Erythroblast (primary cell): ENCODE measurements at places on chromosomes 11 and 22.

DNA sequence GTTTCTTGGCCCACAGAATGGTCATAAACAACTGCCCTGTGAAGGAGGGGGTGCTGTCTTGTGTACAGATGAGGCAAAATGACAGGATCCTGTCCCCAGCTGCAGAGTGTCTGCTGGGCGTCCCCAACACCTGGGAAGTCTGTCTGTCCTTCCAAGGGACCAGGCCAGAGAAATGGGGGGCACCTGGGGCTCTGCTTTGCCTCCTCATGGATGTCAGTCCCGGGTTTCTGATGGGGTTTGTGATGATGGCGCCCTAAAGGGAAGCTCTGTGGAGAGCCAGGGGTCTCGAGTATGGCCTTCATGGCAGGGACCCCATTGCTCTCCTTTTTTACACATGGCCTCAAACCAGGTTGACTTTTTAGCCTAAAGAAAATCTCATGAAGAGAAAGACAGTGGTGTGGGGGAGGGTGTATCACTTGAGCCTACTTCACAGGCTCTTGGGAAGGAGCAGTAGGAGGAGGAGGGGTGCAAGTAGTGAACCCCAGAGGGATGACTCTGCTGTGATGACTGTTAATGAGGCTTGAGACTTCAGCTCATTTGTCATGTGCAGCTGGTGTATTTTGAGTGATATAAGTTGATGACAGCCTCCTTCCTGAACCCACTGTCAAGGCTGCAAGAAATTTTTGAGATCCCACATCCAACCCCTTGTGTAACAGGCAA, 40.6 kb upstream of the TUB start:
- DNase-seq = no peak

GRCh38 chr11:59141673-59142460, 789 bp upstream of the FAM111A start:
- no peak for DNase-seq

GRCh38 chr22:37519268-37520195, at the start of gene CARD10:
Gene CARD10 (minus strand): TSS chr22:37519415. CDS start chr22:37519200, 215 bp downstream.
- DNase-seq = no peak

DNA sequence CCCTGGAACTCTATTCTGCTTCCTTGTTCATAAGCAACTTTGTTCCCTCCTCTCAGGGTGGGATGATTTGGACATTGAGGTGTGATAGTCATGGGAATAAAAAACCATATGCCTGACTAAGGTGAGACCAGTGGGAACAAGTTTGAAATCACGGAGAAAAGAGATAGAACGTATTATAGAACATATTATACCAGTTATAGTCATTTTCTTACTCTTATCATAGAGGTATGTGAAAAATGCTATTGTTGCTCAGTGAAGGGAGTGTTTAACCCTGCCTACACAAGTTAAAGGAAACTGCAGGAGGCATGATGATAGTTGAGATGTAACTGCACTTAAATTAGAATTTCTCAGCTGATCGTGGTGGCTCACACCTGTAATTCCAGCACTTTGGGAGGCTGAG, 15.5 kb downstream of the OR6Q1 start:
- no peak for DNase-seq

DNA sequence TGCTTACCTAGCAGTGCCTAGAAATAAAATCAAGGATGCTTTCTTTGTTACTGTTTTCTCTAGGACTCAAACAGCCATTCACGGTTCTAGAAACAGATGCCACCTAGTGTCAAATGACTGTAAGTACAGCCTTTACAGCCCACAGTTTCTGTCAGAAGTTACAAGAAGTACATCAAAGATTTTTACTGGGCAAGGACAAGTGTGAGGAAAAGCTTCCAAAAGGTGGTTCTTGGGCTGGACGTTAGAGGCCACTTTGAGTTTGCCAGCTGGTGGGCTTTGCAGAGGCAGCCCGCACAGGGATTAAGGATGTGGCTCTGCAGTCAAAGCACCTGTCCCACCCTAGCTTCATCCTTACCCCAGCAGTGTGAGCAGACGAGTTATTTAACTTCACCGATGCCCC, 6.9 kb downstream of the KMT5B start:
- DNase-seq = peak; percentile 63

DNA sequence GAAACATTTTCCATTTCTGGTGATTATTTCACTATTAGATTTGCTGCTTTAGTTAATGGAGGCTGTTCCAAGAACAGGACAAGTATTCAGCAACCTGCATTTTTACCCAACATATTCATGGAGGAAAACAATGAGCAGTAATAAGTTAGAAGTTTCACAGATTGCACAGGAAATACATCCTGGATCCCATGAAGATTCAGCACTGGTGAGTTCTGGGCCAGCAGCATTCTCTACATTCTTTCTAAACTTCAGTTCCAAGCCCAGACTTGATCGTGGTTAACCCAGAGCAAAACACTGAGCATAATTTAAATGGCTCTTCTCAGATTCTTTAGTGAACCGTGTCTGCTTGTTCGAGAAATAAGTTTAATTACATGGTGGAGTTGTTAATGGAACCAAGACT, 3.8 kb downstream of the FJX1 start:
- no peak for DNase-seq

DNA sequence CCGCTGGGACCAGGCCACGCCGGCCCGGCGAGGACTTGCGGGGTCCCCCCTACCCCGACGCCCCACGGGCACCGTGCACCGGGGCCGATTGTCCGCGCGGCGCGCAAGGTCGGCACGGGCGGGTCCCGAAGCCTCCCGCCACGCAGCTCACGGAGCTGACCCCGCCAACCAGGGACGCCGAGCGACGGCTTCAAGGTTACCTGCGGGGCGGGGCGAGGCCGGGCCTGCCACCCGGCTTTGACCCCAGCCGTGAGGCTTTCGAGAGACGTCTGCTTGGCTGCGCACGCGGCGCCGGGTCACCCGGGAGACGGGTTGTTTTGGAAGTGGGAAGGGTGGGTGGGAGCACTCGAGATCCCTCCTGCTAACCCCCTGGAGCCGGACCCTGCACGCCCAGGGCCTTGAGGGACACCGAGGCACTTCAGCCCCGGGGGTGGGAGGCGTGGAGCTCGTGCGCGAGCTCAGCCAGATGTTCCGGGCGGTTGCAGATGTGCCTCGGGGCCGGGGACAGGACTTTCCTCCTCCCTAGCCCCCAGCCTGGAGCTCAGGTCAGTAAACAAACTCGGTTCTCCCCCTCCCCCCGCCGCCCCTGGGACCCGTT, 3.2 kb upstream of the WNT11 start:
- DNase-seq = no peak

GRCh38 chr11:39804271-39804670, 1655.2 kb downstream of the LRRC4C start:
- DNase-seq = no peak

DNA sequence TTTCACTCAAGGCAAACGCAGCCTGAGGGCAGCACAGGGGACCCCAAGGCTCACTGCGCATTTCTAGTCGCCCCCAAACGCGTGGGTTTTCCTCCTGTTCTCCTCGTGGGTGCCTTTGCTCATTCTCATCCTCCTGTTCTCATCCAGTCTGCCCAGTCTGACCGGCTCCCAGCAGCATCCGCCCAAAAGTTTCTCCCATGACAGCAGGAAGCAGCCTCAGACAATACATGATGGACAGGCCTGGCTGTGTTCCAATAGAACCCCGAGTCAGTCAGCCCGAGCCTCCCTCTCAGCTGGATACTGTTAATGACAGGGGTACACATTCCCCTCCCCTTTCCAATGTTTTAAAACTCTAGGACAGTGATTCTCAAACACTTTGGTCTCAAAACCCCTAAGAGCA, 22.5 kb upstream of the KRTAP5-7 start:
- DNase-seq = no peak

DNA sequence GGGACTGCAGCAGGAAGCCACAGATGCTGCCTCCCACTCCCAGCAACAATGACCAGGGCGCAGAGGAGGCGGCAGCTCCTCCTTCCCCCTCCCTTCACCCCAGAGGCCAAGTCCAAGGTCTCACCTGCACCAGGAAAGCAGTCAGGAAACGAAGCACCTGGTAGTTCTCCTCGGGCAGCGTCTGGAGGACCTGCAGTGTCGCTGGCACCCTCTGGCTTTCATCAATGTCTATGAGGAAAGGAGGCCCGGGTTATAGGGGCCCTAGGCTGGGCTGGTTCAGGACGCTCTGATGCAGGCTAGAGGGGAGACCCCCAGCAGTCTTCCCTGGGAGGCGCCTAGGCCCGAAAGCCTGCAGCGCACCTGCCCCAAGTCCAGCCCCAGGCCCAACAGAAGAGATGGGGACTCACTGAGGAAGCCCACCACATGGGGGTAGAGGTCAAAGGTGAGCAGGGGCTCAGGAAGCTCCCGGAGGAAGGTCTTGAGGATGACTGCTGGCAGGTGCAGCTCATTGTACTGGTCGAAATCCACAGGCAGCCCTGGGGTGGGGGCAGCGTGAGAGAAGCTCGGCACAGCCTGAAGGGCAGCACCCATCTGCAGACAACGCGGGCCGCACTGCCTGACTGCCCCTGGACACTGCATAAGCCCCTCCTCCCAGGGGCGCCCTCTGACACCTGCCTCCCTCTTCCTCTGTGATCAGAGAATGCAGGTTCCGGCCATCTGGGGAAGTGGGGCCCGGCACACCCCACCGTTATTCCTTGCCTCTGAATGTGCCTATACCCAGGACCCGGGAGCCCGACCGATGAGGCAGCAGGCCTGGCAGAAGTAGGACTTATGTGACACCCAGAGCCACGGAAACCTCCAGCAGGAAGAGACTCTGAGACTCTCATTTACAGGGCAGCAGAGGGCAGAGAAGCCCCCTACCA, 20.9 kb downstream of the ARHGAP1 start:
- no peak for DNase-seq

DNA sequence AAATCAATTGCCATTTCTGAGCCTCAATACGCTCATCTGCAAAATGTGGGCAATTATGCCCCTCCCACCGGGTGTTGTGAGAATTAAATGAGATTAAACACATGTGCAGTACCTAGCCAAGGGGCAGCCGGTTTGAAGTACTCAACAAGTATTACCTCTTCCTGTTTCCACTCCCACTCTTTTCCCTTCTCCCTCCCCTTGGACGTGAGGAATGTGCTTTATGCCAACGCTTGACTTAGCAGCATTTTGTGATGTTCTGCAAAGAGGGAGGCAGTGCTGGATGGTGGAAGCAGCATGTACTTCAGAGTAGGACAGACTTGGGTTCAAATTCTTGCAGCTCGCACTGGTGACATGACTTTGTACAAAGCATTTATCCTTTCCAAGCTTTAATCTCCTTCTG, 306.0 kb downstream of the BUD13 start:
- DNase-seq = no peak

- peak; percentile 31 for DNase-seq
Observed at GRCh38 chr11:73402834-73403185, 26.6 kb downstream of the RELT start.

GRCh38 chr11:129322941-129323340, 52.7 kb upstream of the BARX2 start:
- no peak for DNase-seq

- DNase-seq = no peak
Observed at GRCh38 chr11:128693416-128693712, 508 bp upstream of the FLI1 start.

DNA sequence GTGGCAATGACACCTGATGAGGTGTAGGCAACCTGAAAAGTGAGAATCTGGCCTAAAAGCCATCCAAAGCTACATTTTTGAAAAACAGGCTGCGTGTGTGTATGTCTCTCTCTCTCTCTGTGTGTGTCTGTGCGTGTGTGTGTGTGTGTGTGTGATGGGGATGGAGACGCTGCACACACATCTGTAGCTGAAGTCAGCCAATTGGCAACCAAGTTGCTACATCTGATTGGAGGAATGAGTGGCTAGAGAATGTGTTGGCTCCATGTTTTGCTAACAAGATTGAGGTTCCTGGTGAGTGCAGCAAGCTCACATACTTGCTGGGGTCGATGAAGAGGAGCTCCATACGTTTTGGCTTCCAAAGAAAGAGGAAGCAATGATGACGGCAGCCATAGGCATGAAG, 311.4 kb upstream of the NCAM1 start:
- DNase-seq = no peak

- DNase-seq = no peak
Observed at GRCh38 chr11:75734491-75735180, 17.0 kb downstream of the MOGAT2 start.

DNA sequence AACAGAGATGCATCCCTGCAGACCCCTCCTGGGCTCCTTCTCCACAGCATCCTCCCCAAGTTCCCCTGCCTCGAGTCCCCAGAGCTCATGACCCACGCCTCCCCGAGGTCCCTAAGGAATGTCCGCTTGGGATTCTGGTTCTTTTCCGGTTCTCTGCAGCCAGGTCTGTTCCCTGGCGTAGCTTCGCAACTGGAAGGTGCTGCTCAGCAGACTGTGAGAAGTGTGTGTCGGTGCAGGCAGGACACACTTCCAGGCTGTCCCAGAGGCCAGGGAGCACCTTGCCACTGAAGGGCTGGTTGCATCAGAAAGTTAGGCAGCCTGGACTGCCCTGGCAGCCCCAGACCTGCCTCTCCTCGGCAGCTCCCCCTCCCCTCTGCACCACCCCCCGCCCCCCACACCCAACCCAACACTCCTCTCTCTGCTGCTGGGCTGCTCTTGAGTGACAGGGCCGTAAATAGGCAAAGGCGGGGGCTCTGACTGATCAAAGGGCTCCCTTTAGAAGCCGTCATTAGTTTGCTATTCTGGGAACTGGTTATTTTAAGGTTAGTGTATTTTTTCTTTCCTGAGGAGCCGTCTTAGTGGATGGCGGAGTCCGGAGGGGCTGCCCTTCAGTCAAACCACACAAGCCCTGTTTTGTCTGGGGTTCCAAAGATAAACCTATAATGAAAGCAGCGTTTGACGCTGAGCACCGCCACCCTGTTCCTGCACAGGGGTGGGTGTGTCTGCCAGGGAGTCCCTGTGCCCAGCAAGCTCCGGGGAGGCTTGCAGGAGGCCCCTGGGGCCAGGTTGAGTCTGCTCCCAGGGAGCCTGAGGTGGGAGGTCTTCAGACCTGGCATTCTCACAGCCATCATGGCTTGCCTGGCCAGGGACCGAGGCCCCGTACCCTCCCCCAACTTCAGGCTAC, 88.6 kb upstream of the KCNQ1OT1 start:
- peak; percentile 16 for DNase-seq

GRCh38 chr22:42296381-42296853, 26.0 kb upstream of the TCF20 start:
- DNase-seq = no peak

GRCh38 chr11:36300650-36301049, 4.6 kb downstream of the PRR5L start:
- no peak for DNase-seq

GRCh38 chr11:116342148-116342547, 430.6 kb downstream of the BUD13 start:
- DNase-seq = no peak

DNA sequence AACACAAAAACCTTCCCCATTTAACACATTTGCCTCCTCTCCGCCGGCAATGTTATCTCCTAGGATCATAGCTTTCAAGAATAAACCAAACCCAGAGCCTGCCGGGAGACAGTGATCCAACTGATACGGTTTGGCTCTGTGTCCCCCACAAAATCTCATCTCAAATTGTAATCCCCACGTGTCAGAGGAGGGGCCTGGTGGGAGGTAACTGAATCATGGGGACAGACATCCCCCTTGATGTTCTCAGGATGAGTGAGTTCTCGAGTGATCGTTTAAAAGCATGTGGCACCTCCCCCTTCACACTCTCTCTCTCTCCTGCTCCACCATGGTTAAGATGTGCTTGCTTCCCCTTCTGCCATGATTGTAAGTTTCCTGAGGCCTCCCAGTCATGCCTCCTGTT, 33.3 kb downstream of the RBFOX2 start:
- DNase-seq = no peak

GRCh38 chr11:68317147-68317785, 4.9 kb downstream of the LRP5 start:
- DNase-seq = no peak
